ENCODE measurements at places on chromosomes 1 and 21. TPM values are rescaled to one million over a fixed set of nuclear protein-coding genes. Genes with fewer than 3 reads are reported as not detected.

GRCh38 chr1:232915212-232915611 is 35.2 kb upstream of the NTPCR start:
- no peaks in the 10 kb centered on the region for H3K27me3 ChIP-seq
- no peak overlapping the region for H3K27ac ChIP-seq
- peaks cover 11% of the 10 kb centered on the region for H3K4me1 ChIP-seq
- H3K4me3 ChIP-seq = no peak overlapping the region
- peaks cover 6% of the 10 kb centered on the region for H3K36me3 ChIP-seq
- DNase-seq = no peak

GRCh38 chr21:27590271-27590670 is 623.4 kb upstream of the ADAMTS5 start:
- H3K4me3 ChIP-seq = no peak overlapping the region
- H3K27ac ChIP-seq = no peak overlapping the region
- H3K36me3 ChIP-seq = no peaks in the 10 kb centered on the region
- no peak for DNase-seq

DNA sequence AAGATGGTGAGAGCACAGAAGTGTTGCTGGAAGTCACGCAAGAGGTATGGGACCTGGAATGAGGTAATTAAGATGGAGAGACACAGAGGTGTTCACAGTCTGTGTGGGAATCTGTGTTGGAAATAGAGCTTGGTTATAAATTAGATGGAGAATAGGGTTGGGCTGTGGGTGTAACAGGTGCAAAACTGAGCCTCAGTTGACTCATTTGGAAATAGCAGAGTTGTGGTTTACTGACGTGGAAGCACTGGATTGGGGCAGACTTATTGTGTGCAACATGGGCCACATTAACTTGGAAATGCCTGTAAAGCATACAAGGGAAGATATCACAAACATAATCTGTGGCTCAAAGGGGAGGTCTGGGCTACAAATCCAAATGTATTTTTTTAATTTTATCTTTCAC is 13.0 kb downstream of the CAMSAP2 start:
- no peaks in the 10 kb centered on the region for H3K36me3 ChIP-seq
- peaks cover 6% of the 10 kb centered on the region for H3K4me1 ChIP-seq
- no peak overlapping the region for H3K4me3 ChIP-seq
- H3K27ac ChIP-seq = no peak overlapping the region
- no peak for DNase-seq
- no peaks in the 10 kb centered on the region for H3K27me3 ChIP-seq

DNA sequence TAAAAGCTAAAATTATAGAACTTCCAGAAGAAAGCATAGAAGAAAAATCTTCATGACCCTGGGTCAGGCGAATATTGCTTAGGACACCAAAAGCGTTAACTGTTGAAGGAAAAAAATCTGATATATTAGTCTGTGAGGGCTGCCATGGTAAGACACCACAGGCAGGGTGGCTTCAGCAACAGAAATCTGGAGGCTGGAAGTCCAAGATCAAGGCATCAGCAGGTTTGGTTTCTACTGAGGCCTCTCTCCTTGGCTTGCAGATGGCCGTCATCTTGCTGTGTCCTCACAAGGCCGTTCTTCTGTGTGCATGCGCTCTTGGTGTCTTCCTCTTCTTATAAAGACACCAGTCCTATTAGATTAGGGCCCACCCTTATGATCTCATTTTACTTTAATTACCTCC is 14.5 kb downstream of the IFNLR1 start:
- peaks cover 8% of the 10 kb centered on the region for H3K36me3 ChIP-seq
- no peaks in the 10 kb centered on the region for H3K4me1 ChIP-seq
- H3K4me3 ChIP-seq = no peak overlapping the region
- H3K27ac ChIP-seq = no peak overlapping the region
- no peak for DNase-seq

Gene TAS1R1
- not detected for total RNA-seq

DNA sequence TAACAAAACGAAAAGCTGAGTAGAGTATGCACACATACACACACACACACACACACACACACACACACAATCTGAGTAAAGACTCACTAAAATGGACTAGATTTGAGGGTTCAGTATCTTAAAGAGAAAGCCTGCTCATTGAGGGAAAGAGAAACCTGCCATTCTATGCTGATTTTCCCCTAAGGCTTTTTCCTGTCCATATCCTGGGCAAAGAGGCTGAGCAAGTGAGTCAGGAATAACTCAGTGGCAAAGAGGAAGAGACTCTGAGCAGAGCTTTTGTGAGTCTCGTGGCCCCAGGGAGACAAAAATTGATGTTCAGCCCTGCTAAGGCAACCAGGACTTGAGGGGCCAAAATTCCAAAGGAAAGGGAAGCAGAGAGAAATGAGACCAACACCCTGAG is 37.3 kb upstream of the RUNX1 start:
- peaks cover 2% of the 10 kb centered on the region for H3K4me1 ChIP-seq
- no peak overlapping the region for H3K27ac ChIP-seq
- DNase-seq = no peak
- H3K4me3 ChIP-seq = no peak overlapping the region
- H3K27me3 ChIP-seq = peaks cover 8% of the 10 kb centered on the region

DNA sequence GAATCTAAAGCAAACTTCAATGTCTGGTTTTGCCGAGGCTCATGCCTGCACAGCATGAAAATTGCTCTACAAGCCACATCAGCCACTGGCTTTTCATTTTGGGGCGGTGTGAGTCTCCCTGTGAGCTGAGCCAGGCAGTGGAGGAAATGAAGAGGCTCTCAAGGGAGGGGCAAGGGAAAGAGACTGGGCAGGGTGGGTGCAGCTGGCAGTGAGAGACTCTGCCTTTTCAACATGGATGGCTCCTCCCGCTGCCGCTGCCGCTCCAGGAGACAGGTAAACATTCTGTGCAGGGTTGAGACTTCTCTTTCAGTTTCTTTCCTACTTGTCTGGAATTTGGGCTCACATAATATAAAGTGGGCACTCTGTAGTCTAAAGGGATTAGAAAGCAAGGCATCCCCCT is 11.3 kb upstream of the CTSE start:
- DNase-seq = no peak
- H3K4me1 ChIP-seq = peaks cover 14% of the 10 kb centered on the region
- no peaks in the 10 kb centered on the region for H3K36me3 ChIP-seq
- peaks cover 39% of the 10 kb centered on the region for H3K27me3 ChIP-seq
- no peak overlapping the region for H3K27ac ChIP-seq

DNA sequence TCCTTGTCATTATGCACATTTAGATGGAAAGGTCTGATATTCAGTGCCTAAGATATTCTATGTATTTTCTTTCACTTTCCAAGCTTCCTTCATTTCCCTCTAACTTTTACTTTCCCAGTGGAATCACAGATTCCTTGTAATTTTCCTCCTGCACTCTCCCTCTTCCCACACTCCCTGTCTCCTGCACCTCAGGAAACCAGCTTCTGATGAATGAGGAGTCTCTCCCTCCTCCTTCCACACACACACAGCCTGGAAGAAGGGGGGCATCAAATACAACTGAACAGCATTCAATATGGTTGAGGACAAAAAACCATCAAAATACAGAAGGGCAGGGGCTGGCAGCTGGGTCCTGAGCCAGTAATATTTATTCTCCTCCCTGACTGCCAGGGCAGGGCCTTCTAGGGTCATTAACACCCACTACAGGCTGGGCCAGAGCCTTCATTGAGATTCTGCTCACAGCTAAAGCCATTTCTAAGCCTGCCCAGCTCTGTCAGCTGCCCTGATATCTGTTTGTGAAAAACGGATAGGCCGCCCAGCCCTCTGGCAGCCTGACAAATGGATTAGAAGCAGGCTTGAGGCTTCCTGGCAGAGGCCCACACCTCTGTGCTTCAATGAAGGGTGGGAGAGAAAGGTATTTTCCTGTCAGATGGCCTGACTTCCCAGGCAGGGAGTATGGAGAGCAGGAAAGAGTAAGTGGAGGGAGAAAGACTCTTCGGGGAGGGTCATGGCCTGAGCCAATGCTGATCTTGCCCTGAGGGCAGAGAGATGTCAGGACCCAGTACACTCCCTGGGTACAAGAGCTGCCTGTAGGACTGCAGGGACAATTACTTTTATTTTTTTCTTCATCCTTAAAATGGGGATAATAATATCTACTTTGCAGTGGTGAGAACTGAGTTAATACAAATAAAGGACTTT is 138.9 kb upstream of the SPATA6 start:
- H3K4me3 ChIP-seq = no peak overlapping the region
- no peak overlapping the region for H3K27ac ChIP-seq
- peaks cover 4% of the 10 kb centered on the region for H3K27me3 ChIP-seq
- no peaks in the 10 kb centered on the region for H3K36me3 ChIP-seq
- no peak for DNase-seq

Gene LAMTOR5
- total RNA-seq = 115 TPM

Gene OR2M3
- total RNA-seq = not detected

- no peaks in the 10 kb centered on the region for H3K27me3 ChIP-seq
- no peak overlapping the region for H3K27ac ChIP-seq
- no peak for DNase-seq
- no peaks in the 10 kb centered on the region for H3K4me1 ChIP-seq
These were observed 55.6 kb downstream of the FBXO42 start for GRCh38 chr1:16296643-16297042.

GRCh38 chr1:48524892-48525467 is 53.0 kb upstream of the SPATA6 start:
- H3K4me1 ChIP-seq = no peaks in the 10 kb centered on the region
- no peak overlapping the region for H3K4me3 ChIP-seq
- no peak overlapping the region for H3K27ac ChIP-seq

DNA sequence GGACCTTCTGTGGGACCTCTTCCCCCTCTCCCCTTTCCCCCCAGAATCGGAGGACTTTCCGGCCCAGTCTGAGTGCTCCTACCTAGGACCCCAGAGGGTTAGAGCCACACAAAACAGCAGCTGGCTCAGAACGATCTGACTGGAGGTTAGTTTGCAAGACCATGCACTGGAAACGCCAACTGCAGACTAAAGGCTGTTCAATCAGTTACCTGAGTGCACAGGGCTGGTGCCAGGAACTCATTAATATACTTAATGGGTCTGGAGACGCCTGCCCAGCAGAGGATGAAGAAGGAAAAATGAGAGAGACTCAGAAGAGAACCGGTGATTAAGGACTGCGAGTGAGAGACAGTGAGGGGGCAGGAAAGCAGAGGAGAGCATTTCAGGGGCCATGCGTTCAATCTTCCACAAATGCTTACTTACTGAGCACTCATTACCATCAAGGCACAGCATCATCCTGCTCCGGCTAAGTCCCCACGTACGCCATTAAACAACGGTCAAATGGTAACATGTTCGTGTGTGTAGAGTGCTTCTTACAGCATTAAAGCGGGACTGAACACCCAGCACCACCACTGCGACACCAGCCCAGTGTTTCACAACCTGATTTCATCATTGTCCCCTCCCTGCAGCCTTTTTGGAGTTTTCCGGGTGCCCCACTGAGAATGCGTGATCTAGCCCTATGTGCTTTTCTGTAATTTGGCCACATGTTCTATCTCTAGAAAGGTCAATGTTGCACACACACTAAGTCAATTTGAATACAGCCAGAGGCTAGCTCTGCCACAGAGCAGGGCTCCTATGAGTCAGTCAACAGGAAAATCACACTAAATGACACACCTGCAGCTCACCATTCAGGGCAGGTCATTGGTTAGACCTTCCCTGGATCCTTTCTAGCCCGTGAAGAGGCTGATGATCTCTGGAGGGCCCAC is 7.6 kb downstream of the ENO1 start:
- H3K4me3 ChIP-seq = peak overlapping the region; percentile 96
- no peak for DNase-seq
- H3K4me1 ChIP-seq = peaks cover 65% of the 10 kb centered on the region
- H3K27me3 ChIP-seq = no peaks in the 10 kb centered on the region
- peaks cover 84% of the 10 kb centered on the region for H3K36me3 ChIP-seq
- H3K27ac ChIP-seq = peak overlapping the region; percentile 90

DNA sequence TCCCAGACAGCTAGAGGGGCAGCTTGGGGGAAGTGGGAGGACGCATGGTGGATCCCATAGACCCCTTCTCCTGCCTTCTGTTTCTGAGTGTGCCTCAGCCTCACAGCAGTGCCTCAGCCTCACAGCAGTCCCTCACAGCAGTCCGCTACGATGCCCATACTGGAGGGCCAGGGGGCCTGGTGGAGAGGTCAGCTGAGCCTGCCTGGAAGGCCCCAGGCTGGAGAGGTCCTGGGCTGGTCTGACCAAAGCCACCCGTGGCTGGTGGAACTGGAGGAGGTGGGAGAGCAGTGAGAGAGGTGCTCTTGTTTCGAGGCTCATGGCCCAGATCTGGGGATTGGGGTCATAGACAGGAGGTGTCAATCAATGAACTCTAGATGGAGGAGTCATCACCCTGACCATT is 16.0 kb upstream of the RSPO1 start:
- DNase-seq = no peak
- H3K27me3 ChIP-seq = peaks cover 21% of the 10 kb centered on the region
- H3K27ac ChIP-seq = no peak overlapping the region
- no peaks in the 10 kb centered on the region for H3K36me3 ChIP-seq

GRCh38 chr21:46391773-46392172 is 66.9 kb upstream of the DIP2A start:
- peaks cover 7% of the 10 kb centered on the region for H3K36me3 ChIP-seq
- H3K27me3 ChIP-seq = no peaks in the 10 kb centered on the region
- peak overlapping the region; percentile 58 for H3K27ac ChIP-seq
- H3K4me3 ChIP-seq = no peak overlapping the region

Gene USH2A
- not detected for total RNA-seq

Gene RAB7B
- total RNA-seq = 0.91 TPM

Gene OR2AK2
- total RNA-seq = not detected

GRCh38 chr1:167054946-167055630 is 35.1 kb downstream of the GPA33 start:
- no peak overlapping the region for H3K27ac ChIP-seq
- peaks cover 23% of the 10 kb centered on the region for H3K4me1 ChIP-seq
- H3K36me3 ChIP-seq = no peaks in the 10 kb centered on the region
- peaks cover 3% of the 10 kb centered on the region for H3K27me3 ChIP-seq

DNA sequence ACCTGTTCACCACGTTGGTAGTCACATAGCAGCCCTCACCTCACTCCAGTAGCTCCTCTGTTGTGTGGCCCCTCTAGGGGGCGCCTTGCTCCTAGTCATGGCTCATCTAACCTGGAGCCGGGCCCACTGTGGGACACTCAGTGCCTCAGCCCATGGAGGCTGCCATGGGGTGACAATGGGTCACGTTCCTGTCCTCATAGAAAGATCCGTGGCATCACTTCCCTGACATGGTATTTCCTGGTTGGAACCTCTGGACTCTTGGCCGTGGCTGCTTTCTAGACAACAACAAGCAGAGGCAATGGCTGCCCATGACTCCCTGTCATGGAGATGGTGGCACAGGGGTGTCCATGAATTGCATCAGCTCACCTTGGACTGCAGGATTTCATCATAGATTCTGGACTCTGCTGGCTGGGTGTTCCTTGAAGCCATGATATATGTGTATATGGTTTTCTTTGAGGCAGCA is 27.5 kb upstream of the SLAMF6 start:
- H3K27ac ChIP-seq = no peak overlapping the region
- no peak overlapping the region for H3K4me3 ChIP-seq
- DNase-seq = peak; percentile 70
- no peaks in the 10 kb centered on the region for H3K27me3 ChIP-seq
- H3K4me1 ChIP-seq = peaks cover 9% of the 10 kb centered on the region
- H3K36me3 ChIP-seq = peaks cover 46% of the 10 kb centered on the region

Data from activated naive CD8-positive, alpha-beta T cell treated with anti-CD3 and anti-CD28 coated beads, Interleukin-2, amount 10 ng/mL, durations not matched to agents 7 days and 5 days (primary cell).